ENCODE measurements at places on chromosomes 11 and 22.
A peak's percentile ranks its signal among the peaks of the same experiment; 100 is the strongest.

GRCh38 chr11:84398017-84398626 lies 1112.0 kb upstream of the CCDC90B start:
- DNase-seq = no peak

GRCh38 chr11:118606844-118607228 lies 579 bp upstream of the PHLDB1 start:
- DNase-seq = no peak

- peak; percentile 58 for DNase-seq
Measured at GRCh38 chr22:49826603-49827270, 936 bp downstream of the BRD1 start.

GRCh38 chr11:7645206-7645605 lies 28.1 kb downstream of the CYB5R2 start:
- no peak for DNase-seq

- DNase-seq = no peak
Measured at GRCh38 chr11:119774172-119774763, 45.3 kb upstream of the NECTIN1 start.

- DNase-seq = peak; percentile 55
Measured at GRCh38 chr11:57763568-57763967, 2.0 kb downstream of the CTNND1 start.

- no peak for DNase-seq
Measured at GRCh38 chr11:30983143-30983542, 386.4 kb downstream of the DCDC1 start.

DNA sequence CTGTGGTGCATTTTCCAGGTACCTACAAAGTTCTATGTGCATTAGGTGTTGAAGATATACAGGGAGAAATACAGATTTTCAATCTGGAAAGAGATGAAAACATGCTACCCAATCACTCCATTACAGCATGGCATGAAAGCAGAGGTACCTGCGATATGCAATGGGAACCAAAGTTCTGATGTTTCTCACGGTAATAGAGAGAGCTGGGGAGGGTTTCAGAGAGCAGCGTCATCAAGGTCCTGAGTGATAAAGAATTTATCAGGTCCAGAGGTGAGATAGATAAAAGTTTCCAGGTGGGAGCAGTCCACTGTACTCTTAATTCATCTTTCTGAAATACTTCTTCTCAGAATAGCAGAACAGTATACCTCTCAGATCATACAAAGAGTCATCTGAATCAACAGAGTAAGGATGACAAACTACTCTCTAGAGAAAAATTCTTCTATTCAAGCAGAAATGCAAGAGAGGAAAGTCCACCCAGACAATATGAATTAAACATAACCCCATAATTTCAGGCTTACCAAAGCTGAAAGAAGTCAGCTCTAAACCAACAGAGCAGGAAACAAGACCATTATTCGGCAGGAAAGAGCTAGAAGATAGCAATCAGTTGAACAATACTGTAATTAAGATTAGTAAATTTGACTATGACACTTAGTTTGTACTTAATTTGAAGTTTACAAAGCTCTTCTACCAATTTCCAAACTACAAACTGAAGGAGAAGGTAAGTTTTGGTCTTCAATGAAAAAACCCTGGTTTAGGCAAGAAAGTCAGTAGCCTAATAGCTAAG lies 12.8 kb downstream of the CTSC start:
- DNase-seq = no peak

GRCh38 chr22:41339823-41340222 lies 38.5 kb downstream of the ZC3H7B start:
- no peak for DNase-seq

- no peak for DNase-seq
Measured at GRCh38 chr11:60838132-60838531, 3.8 kb upstream of the CCDC86 start.

GRCh38 chr11:85844439-85845123 lies 10.6 kb upstream of the CCDC83 start:
- peak; percentile 54 for DNase-seq

- no peak for DNase-seq
Measured at GRCh38 chr22:20008221-20008995, 8.2 kb downstream of the ARVCF start.

DNA sequence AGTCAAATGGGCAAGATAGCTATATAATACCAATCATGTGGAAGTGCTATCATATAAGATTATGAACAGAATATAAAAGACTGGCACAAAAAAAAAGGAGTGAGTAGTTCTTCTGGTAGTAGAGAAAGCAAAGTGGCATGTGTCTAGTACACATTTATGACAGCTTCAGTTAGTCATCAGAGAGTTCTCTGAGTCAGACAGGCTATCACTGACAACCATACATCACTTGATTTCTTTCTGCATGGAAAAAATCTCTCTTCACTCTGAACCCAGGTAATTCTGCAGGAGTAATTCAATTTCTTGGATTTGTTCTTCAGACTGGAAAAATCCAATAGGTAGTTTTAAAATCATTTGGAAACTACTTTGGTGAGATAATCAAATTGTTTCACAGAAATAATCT lies 286.8 kb upstream of the ANO3 start:
- DNase-seq = no peak

DNA sequence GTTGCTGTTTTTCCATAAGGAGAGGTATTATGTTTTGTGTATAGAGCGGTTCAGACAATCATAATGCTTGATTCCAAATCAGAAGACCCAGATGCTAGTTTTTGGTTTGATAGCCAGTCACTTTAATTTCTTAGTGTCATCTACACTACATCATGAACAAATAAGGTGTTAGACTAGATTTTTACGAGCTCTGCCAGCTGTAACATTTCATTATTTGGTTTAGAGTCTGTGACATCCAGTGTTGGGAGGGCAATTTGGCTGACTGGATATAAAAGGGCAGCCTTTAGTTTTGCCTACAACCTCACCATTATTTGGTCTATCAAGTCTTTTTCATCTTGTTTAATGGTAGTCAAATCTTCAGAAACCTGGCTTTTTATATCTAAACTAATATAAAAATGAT lies 30.2 kb upstream of the FBXO3 start:
- DNase-seq = no peak

GRCh38 chr11:118628432-118628831 lies 21.0 kb downstream of the PHLDB1 start:
- DNase-seq = no peak

- DNase-seq = no peak
Measured at GRCh38 chr22:27260087-27260698, 541.4 kb downstream of the MN1 start.

GRCh38 chr11:125082611-125083311 lies 19.7 kb downstream of the SLC37A2 start:
- DNase-seq = peak; percentile 77

DNA sequence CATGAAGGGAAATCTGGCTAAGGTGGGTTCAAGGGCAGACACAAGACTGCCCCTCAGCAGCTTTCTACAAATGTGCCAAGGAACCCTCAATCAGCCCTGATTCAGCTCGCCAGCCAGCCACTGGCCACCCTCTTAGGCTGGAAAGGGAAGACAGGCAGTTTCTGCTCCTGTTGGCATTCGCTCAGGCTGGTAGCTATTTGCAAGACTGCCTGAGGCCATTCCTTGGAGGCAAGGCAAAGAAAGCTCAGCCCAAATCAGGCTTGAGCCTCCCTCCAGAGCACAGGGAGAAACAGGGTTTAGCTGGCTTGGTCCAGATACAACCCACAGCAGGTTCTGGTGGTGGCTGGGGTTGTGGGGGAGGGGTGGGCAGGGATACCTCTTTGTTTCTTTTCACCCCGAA lies 19.2 kb downstream of the TP53I11 start:
- no peak for DNase-seq

- DNase-seq = no peak
Measured at GRCh38 chr11:36012455-36012854, 68.6 kb downstream of the LDLRAD3 start.
